ENCODE measurements at places on chromosomes 1 and 21. TPM values are rescaled to one million over a fixed set of nuclear protein-coding genes. Genes with fewer than 3 reads are reported as not detected.

The PCBP3 gene
- total RNA-seq = 0.32 TPM

GRCh38 chr1:186841599-186841998 is 12.8 kb downstream of the PLA2G4A start:
- DNase-seq = peak; percentile 6

DNA sequence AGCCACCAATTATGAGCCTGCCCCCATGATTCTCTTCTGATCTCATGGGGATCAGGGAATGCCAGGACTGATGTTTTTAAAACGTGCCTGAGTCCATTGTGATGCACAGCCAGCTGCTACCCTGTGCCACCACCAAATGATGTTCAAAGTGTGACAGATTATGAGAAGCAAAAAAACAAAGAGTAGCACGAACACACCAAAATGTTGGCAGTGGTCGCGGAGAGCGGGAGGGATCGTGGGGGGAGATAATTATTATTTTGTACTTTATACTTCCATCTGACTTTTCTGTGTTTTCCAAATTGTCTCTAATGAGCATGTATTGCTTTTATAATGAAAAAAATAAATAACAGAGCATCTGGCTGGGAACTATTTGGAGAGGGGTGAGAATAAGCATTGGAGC is 50.5 kb downstream of the EPHB2 start:
- DNase-seq = no peak

The MIXL1 gene
- total RNA-seq = not detected

The MYBPH gene
- total RNA-seq = 1.4 TPM

The RASAL2 gene
- 23.1 TPM for total RNA-seq

The HSD3B2 gene
- not detected for total RNA-seq

The HDGF gene
- total RNA-seq = 185 TPM

The MSH4 gene
- total RNA-seq = not detected

- peak; percentile 31 for DNase-seq
Measured at GRCh38 chr1:245683676-245684075, 528.9 kb downstream of the KIF26B start.

GRCh38 chr1:87523466-87523865 is 194.8 kb downstream of the LMO4 start:
- no peak for DNase-seq

- no peak for DNase-seq
Measured at GRCh38 chr1:39789571-39790110, 976 bp upstream of the BMP8B start.

DNA sequence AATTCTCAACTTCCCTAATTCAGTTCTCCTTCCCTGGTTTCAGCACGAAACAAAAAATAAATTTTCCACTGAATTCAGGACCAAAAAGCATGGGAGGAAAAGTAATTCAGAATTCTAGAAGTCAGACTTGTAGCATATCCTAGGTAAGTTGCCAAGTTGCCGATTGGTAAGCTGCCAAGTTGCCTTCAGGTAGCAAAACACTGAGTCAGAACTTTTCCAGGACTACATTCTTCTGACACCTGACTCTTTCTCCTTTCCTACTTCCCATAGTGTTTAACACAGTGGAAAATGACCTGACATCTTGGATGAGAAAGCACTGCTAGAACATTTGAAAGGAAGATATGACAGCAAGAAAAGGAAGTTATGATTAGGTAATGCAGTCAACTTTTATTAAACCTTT is 322.8 kb downstream of the SPATA17 start:
- no peak for DNase-seq

The OLFM3 gene
- not detected for total RNA-seq

- no peak for DNase-seq
Measured at GRCh38 chr1:246200738-246201137, 306.3 kb downstream of the SMYD3 start.

The LAX1 gene
- total RNA-seq = not detected

Data from GM23248 (cell line).